G401 (cell line): ENCODE measurements at places on chromosomes 12 and 14. TPM values are rescaled to one million over a fixed set of nuclear protein-coding genes. Genes with fewer than 3 reads are reported as not detected.
A peak's percentile ranks its signal among the peaks of the same experiment; 100 is the strongest.

GRCh38 chr12:101935890-101936746 lies 58.7 kb downstream of the DRAM1 start:
- no peak for DNase-seq

DNA sequence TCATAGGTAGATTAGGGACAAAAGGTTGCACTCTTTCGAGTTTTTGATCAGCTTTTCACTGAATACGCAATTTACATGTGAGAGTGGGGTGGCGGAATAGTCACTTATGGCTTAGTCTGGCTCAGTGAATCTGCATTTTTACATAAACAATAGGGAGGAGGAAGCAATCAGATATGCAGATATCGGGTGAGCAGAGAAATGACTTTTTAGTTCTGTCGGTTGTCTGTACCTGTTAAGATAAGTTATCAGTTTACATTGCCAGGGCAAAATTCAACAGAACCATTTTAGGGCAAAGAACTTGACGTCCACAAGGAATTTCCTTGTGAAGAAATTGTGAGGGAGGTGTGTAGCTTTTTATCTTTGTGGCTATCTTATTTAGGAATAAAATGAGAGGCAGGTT lies 15.4 kb upstream of the EGLN3 start:
- DNase-seq, result no peak

DNA sequence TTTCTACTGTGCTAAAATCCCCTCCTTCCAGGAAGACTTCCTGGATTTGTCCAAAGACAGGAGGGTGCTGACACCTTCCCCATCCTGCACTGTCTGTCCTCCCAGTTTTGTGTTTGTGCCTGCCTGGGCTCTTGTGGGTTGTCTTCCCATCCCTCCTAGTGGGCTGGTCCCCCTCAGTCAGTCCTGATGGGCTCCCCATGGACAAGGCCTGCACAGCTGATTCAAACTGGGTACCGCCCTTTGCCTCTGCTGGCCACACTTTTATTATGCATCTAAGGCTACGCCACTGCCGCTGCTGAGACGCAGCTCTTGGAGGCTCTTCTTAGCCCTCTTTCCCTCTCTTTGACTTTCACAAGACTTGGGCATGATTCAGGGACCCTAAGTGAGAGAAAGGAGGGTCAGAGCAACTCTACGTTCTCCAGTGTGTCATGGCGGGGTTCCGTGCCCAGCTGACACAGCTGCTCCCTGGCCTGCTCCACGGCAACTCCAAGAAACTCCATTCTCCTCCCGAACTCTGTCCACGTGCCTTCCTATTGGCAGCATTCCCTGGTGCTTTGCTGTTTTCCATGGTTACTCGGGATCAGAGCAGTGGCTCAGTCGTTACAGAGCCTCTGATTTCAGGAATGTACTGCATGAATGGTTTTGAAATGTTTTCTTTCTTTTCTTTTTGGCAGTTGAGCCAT lies 3.8 kb upstream of the KRT85 start:
- DNase-seq, result peak; percentile 22

DNA sequence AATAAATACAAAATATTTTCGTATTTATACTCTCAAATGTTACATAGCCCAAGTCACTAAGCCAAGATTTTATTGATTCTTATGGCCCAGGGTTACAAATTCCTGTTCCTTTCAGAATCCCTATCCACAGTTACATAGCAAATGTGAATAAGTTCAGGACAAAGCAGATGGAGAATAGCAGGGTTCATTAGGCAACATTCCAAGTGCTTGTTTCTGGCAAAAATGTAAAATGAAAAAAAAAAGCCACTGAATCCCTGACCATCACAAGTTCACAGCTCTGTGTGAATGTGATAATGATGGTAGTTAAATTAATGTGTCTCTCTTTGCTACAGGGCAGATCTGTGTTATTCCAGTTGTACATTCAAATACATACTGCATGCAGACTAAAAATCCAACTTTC lies 74.6 kb downstream of the KCNC2 start:
- peak; percentile 74 for DNase-seq

The BMAL2 gene
- 1.9 and 8.4 TPM in 2 replicates for total RNA-seq

The FAM90A1 gene
- not detected in 2 replicates for total RNA-seq

DNA sequence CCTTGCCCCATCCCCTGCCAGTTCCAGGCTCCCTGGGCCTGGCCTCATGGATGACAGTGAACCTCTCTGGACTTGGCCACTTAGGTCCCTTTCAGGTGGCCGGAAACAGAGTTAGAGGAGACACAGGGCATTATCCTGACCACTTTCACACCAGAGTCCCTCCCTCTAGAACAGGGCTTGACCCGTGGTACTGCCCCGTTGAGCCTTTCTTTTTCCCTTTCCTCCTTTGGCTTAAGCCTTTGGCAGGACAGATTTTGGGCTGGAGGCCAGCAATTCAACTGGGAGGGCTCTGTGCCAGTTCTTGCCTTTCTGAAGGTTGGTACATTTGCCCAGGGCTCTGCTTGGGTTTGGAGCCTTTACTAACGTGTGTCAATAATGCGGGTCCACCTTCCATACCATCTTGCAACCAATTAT lies 22.8 kb downstream of the TPCN1 start:
- peak; percentile 95 for DNase-seq

DNA sequence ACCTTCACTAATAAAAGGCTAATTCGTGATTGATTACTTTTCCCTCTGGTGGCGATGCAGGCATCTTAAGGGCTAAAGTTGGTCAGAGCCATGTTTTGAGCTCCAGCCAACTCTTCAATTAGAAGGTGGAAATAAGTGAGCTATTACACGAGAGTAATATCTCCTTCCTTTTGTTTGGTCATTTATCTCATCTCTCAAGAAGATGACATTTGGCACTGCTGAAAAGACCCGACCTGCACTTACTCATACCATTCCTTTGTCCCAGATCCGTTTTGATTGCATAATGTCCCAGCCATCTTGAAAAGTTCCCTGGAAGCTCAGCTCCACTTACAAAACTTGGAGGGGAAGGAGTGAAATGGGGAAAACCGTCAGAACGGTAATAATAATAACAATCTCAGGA lies 316.2 kb downstream of the VRK1 start:
- no peak for DNase-seq

DNA sequence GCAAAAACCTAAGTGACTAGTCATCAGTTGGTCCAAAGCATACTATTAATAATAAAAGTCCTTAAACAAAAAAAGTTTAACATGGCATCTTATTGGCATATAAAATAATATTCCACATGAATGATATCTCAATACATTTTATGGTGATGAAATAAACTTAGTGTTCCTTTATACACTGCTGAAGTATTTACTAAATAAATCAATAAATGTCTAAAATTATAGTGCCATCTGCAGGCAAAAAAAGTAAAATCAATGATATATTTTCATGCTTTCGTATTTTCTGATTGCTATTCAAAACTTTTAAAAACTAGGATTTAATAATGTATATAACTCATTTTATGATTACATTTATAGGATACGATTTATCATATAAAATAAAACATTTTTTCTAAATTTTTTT lies 30.5 kb downstream of the PUS7L start:
- DNase-seq, result no peak

The FZD10 gene
- total RNA-seq, result not detected in 2 replicates

GRCh38 chr12:12216349-12217017 lies 50.4 kb downstream of the LRP6 start:
- DNase-seq, result no peak

DNA sequence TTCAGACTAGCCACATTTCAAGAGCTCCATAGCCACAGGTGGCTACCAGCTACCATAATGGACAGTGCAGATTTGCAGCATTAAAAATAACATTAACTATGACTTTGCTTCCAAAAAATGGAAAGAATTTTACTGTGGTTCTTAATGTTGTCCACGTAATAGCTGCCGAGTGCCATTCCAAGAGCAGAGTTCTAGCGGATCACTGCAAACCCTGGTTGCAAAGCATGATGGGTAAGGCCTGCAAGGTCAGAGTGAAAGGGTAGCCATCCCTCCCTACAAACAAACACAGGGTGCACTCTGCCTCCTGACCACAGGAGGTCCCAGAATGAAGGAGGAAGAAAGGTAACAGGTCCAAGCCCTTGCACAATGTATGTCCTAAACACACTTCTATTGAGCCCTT lies 157.6 kb downstream of the DPF3 start:
- no peak for DNase-seq

GRCh38 chr14:67269298-67270060 lies 28.2 kb downstream of the PALS1 start:
- DNase-seq, result no peak

DNA sequence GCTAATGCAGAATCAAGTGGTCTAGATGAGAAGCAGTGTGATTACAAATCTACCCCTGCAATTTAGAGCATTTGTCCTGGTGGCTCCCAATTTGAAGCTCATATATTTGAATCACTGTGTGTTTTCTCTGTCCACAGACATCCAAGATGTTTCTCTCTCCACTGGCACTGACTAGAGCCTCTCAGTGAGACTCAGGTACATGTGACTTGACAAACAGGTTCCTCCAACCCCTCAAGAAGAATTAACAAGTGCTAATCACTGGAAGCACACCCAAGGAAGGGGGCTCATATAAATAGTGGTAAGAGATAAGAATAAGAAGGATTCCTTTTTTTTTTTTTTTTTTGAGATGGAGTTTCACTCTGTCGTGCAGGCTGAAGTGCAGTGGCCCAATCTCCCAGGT lies 20.5 kb downstream of the OR10G2 start:
- DNase-seq, result no peak

- DNase-seq, result peak; percentile 9
These were observed 574 bp downstream of the PAWR start for GRCh38 chr12:79690142-79690637.

- DNase-seq, result peak; percentile 22
These were observed 175.0 kb downstream of the CRADD start for GRCh38 chr12:93852173-93852591.

DNA sequence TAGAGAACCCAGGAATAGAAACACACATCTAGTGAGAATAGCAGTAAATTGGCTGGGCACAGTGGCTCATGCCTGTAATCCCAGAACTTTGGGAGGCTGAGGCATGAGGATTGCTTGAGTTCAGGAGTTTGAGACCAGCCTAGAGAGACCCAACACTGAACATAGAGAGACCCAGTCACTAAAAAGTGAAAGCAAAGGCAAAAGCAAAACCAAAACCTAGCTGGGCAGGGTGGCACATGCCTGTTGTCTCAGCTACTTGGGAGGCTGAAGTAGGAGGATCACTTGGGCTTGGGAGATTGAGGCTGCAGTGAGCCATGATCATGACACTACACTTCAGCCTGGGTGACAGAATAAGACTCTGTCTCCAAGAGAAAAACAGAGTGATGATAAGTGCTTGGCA lies 37.5 kb upstream of the MIS18BP1 start:
- no peak for DNase-seq

- DNase-seq, result no peak
These were observed 310.5 kb downstream of the ETNK1 start for GRCh38 chr12:22935501-22935900.

The IPO8 gene
- total RNA-seq, result 32.3 and 35.7 TPM in 2 replicates

- DNase-seq, result no peak
These were observed 243.6 kb downstream of the KIF21A start for GRCh38 chr12:39199351-39199750.

DNA sequence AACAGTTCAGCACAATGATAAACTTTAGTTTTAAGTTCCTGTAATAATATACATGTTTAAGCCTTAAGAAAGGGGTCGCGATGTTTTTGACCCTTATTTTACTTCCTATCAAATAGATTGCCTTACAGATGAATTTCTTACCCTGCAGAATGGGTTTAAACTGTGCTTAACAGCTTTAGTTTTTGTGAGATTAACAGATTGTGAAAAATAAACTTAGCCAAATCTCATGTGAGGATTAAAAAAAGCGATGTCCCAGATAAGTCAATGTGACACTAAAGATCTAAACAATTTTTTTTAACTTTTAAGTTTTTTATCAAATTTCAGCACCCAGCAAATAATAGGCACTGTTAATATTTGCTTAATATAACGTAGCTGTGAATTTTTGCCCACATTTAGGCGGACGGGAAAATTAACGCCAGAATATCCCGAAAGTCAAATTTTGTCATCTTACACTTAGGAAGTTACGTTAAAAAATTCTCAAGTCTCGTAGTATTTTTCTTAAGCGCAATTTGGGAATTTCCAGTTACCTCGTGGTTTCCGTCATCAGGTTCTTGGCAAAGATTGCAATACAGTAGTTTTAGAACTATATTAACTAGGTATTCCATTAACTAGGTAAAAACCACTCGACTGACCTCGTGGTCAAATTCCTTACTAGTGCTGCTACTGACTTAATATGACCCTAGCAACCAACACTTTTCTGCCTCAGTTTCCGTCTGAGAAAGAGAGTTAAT lies 1.2 kb downstream of the HNRNPC start:
- no peak for DNase-seq

DNA sequence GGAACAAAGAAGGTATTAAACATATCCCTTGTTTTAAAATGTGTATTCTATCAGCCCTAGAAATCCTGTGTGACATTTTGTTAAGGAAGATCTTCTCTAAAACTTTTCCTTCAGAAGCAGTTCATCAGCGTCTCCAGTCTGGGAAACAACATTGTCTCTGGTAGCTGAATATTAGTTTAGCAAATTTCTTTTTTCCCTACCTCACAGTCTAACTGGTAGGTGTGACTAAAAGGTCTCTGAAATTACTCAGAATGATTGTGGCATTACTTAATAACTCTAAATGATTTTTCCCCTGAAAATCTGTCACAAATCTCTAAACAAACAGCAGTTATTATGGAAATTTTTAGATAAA lies 1044.8 kb downstream of the FLRT2 start:
- DNase-seq, result no peak

The PACS2 gene
- total RNA-seq, result 36.9 and 50.7 TPM in 2 replicates
